SW 1271 (cell line): ENCODE measurements at places on chromosomes 6 and 20.

DNA sequence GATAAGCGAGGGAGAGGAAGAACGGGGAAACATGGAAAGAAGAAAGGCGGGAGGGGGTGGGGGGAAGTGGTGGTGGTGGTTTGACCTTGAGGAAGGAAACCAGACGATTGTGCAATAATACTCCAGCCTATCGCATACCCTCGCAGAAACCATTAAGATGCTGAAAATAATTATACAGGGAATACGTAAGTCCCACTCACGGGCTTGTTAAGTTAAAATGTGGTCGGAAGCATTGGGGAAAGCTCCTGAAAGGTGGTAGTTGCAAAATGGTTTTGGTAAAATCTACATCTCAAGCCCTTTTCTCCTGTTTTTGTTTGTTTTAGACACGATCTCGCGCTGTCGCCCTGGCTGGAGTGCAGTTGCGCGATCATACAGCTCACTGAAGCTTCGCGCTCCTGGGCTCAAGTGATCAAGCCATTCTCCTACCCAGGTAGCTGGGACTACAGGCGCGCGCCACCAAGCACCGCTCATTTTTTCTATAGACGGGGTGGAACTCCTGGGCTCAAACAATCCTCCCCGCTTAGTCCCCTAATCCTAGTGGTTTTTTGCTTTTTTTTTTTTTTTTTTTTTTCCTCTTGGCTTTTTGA, 128.9 kb upstream of the ZNF184 start:
- no peak for DNase-seq

- no peak for DNase-seq
These were observed 939 bp downstream of the DTNBP1 start for GRCh38 chr6:15661853-15662325.

GRCh38 chr6:137900815-137901214, 33.8 kb downstream of the TNFAIP3 start:
- DNase-seq: no peak

GRCh38 chr6:5028921-5029320, 25.1 kb upstream of the RPP40 start:
- no peak for DNase-seq

DNA sequence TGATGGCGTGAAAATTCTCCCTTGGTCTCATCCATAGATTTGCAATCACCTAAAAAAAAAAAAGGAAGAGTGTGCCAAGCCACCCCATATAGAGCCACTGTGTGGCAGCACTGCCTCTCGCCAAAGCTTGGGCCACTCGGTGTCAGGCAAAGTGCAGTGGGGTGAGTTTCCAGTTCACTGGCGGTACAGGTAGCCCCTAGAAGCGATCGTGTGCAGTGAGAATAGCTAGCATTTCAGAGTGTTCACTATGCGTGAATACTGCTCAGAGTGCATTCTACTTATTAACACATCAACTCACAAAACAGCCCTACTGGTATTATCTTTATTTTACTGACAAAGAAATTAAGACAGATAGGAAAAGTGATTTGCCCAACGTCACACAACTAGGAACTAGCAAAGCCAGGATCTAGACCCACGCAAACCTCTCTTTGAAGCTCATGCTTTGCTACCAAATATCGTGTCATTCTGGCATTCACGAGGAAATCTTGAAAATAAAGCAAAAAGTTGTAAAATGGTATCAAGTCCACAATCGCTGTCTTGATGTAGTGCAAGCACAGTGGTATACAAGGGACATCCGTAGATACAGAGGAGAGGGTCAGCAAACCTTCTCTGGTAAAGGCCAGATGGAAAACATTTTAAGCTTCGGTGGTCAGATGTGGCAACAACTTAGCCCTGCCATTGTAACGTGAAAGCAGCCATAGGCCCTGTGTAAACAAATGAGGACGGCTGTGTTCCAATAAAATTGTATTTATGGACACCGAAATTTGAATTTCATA, 10.4 kb upstream of the GCNT2 start:
- DNase-seq: peak; percentile 35

GRCh38 chr20:12289465-12289864, 371.8 kb downstream of the BTBD3 start:
- no peak for DNase-seq

GRCh38 chr6:42021847-42022754, 28.2 kb upstream of the TAF8 start:
- no peak for DNase-seq

DNA sequence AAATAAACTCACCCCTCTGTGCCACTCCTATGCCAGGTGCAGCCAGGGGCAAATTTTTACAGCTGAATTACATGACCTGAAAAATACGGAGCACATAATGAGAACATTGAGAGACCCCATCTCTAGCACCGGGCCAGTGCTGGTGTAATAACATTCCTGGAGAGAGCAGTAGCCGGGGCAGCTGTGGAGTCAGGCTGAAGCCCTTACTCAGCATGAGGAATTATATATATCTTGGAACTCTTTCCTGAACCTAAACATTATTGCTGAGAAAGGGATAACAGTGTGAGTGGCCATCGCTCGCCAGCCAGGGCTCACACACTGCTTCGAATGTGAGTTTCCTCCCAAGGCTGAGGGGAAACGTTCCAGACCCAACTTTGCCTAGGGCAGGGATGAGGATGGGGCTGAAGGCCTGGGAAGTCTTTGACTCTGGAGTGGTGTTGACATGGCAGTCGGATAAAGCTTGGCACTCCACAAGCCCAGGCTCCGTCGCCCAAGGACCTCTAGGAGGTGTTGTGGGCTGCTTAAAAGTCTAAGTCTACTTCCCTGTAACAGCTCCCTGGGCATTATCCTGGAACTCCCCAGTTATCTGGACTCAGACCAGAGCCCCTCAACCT, 269.8 kb downstream of the CDC5L start:
- DNase-seq: no peak

GRCh38 chr6:100988391-100988984, 107.4 kb upstream of the ASCC3 start:
- DNase-seq: no peak

DNA sequence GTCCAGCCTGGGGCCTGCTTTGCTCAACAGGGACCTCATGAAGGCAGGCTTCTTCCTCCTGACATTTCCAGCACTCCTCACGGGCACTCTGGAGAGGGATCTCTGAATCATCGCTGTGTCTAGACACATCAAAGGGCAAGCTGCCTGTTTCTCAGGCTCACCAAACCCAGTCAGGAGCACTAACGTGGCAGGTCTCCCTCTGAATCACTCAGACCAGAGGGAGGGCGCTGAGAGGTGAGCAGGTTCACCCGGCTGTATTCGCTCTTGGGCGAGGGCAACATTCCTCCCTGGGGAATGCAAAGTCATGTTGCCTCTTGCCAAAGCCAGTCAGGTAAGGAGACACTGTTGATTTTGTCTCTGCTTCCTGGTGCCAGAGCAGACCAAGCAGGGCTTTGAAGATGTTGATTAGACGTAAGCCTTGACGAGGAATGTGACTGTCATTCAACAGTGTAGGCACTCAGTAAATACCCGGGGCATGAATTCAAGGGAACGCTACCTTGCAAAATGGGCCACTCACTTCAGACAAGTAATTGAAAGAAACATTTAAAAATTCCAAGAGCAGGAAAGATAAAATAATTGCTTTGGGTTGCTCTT, 50.1 kb downstream of the CYP24A1 start:
- DNase-seq: no peak

GRCh38 chr20:61926796-61927192, 138.9 kb downstream of the TAF4 start:
- no peak for DNase-seq

DNA sequence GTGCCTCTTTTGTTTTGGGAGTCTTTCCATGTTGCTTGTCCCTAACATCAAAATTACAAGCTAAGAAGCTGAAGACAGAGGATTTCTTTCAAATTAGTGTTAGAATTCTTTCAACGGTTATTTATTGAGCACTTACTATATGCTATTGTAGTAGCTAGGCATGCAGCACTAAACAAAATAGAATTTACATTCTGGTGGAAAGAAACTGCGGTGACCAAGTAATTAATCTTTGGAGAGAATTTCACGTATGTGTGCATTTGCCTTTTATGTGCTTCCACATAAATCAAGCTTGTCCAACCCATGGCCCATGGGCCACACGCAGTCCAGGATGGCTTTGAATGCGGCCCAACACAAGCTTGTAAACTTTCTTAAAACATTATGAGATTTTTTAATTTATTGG, 33.0 kb upstream of the DUSP22 start:
- no peak for DNase-seq

- DNase-seq: no peak
These were observed 111.6 kb downstream of the RTN4IP1 start for GRCh38 chr6:106517706-106518105.

GRCh38 chr6:37202788-37203491, 33.0 kb downstream of the PIM1 start:
- no peak for DNase-seq

DNA sequence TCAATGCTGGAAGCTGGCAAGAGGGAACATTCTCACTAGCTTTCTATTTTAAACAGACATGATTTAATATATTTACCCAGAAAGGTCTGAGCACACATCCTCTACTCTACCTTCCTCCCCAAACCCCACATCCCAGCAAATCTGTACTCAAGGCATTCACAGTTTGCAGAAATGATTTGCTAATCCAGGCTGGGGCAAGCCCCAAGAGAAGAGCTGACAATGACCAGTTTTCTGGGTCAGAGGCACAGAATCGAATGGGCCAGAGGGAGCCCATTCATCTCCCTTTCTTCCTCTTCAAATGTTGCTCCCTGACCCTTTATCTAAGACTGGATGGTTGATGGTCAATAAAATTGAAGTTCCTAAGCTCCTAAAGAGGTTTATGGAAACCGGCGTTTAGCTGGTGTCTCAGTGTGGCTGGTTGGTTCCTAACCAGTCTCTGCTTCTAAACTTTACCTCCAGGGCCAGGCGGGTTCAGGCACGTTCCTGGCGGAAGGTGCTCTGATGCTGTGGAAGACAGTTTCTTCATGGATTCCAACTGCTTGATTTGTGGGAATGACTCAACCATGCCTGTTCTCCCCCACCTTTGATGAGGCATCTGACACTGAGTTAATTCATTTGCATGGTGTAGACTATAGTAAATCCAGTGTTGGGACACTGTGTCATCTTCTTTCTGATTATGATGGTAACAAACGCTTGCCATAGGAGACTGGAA, 96.4 kb upstream of the IYD start:
- DNase-seq: no peak

GRCh38 chr6:136252441-136252840, 2.3 kb upstream of the MTFR2 start:
- no peak for DNase-seq

DNA sequence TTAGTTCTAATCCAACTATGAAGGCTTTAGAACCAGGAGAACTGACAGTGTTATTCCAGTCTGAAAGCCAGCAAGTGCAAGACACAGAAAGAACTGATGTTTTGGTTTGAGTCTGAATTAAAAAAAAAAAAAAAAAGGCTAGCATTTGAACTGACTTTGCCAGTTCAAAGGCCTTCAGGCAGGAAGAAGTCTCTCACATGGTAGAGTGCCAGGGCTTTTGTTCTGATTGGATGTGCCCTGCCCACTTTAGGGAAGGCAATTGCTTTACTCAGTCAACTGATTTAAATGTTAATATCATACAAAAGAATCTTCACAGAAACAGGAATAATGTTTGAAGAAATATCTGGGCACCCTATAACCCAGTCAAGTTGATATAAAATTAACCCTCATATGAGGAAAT, 212.2 kb downstream of the HIVEP2 start:
- no peak for DNase-seq

DNA sequence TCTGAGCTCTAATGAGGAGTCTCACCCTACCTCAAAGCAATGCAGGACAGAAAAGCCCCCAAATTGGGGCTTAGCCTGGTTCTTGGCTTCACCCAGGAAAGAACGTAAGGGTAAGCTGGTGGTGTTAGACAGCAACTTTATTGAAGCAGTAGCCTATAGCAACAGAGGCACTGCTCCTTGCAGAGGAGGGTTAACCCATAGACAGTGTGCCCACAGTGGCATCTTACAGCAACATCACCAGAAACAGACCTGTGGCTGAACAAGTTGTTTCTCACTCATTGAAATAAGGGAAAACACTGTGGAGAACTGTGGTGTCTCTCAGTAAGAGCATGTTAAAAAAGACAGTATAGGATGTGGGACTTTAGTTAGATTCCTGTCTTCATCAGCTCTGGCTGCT, 80.4 kb upstream of the SPTLC3 start:
- no peak for DNase-seq

DNA sequence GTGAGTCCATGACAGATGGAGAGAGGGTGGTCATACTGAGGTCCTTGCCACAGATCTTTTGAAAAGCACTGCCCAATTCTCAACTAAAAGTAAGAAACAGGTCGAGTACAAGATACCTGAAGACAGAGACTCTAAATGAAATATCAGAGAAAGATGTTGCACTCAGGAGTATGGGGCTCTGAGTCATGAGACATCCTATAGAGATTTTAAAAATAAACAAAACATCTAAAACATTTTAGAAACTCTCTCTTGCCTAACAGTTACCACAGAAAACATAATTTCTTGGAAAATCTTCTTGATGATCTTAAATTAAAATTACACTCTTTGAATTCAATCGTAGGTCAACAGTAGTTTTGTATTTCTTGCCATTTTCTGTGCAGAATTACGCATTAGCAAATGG, 348.9 kb upstream of the MARCKS start:
- DNase-seq: no peak

- no peak for DNase-seq
These were observed 5.0 kb downstream of the VSX1 start for GRCh38 chr20:25076731-25077609.

GRCh38 chr6:33923857-33924514, 120.2 kb upstream of the MLN start:
- no peak for DNase-seq

DNA sequence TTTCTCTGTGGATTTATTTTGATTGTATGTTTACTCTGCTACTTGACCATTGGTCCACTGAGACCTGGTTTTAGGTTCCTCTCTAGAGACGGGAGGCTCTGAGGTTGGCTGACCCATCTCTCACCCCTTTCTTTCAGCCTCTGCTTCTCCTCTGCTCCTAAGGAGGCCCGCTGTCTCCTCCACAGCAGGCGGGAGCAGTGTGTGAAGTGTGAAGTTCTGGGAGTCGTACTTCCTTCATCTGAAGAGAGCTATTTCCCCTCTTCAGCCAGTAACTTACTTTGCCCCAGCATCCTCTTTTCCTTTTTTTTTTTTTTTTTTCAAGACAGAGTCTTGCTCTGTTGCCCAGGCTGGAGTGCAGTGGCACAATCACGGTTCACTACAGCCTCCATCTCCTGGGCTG, 21.1 kb downstream of the PDRG1 start:
- DNase-seq: no peak

GRCh38 chr6:158759966-158760617, 59.1 kb downstream of the EZR start:
- no peak for DNase-seq

- DNase-seq: no peak
These were observed 52.3 kb upstream of the HFE start for GRCh38 chr6:26034905-26035304.

- no peak for DNase-seq
These were observed 143.5 kb downstream of the TPBG start for GRCh38 chr6:82507112-82507511.
